ENCODE measurements at places on chromosomes 3 and 15.

DNA sequence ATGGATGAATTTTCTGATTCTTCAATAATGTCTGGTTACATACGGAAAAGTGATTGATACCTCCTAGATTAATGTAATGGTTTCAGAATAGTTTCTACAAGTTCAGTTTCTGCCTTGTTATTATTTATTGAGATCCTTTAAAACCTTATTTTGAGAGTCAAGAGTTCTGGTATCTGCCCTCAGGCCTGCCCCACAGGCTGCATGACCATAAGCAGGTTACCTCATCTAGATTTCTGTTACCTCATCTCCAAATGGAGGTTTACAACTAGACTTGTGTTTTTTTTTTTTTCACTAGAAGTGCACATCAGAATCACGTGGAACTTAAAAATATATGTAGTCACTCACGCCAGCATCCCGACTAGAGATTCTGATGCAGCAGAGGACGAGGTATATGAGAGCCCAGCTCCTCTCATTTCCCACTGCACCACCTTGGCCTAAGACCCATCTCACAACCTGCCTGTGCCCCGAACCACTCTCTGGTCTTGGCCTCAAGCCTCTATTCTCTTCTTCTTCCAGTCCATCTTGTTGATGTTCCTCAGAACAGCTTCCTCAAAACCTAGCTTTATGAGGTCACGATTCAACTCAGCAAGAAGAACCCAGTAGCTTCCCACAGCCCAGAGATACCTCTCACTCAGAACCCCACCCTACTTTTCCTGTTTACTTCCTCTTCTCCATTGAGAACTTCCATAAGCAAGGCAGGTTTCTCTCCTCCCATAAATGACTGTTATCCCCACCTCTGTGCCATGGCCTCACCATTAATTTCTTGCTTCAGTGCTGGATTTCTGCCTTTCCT lies 353.4 kb downstream of the CHST2 start:
- DNase-seq: no peak
- H3K4me3 ChIP-seq: no peak overlapping the region
- no peak overlapping the region for H3K27ac ChIP-seq

DNA sequence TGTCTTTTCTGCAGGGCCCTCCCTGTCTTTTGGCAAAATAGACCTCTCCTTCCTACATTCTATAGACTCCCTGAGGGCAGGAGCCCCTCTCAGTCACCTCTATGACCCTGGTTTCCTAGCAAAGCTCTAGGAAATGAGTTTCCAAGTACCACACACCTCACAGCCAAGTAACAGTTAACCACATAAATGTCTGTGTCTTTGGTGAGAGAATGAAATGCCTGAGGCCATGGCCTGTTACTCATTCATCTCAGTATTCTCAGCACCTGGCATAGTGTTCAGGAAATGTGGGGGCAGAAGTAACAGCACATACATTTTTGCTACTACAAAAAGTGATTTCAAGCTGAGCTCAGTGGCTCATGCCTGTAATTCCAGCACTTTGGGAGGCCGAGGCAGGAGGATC lies 21.0 kb downstream of the RFT1 start:
- DNase-seq: peak; percentile 66
- peaks cover 36% of the 10 kb centered on the region for H3K4me1 ChIP-seq
- peak overlapping the region; percentile 85 for H3K27ac ChIP-seq
- H3K36me3 ChIP-seq: peaks cover 34% of the 10 kb centered on the region
- H3K4me3 ChIP-seq: no peak overlapping the region

GRCh38 chr3:127121885-127122284 lies 71.0 kb upstream of the PRR23E start:
- H3K36me3 ChIP-seq: no peaks in the 10 kb centered on the region
- no peaks in the 10 kb centered on the region for H3K4me1 ChIP-seq
- no peak overlapping the region for H3K4me3 ChIP-seq

DNA sequence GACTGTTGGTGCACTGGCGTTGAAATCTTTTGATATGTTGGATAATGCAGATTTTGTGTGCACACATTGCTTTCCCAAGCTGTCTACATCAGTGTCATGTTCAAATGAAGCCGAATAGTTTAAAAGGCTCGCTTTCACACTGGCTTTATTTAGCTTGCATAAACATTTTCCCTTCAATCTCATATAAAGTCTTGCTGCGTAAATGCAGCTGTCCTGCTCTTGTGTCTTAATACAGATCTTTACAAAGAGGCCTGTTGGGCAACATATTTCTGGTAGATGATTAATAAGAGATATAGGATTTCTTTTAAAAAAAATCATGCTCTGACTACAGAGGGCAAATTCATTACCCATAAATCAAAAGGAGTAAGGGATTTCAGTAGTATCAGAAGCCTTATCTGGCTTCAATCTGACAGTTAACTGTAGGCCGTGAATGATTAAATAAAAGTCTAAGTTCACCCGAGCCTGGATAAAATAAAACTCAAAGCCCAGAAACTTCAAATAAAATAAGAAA lies 937.2 kb downstream of the FHIT start:
- no peaks in the 10 kb centered on the region for H3K27me3 ChIP-seq
- H3K4me3 ChIP-seq: no peak overlapping the region
- H3K27ac ChIP-seq: no peak overlapping the region
- H3K36me3 ChIP-seq: no peaks in the 10 kb centered on the region

GRCh38 chr3:193594946-193595689 lies 2.1 kb downstream of the OPA1 start:
- H3K4me1 ChIP-seq: peaks cover 57% of the 10 kb centered on the region
- DNase-seq: no peak
- H3K27ac ChIP-seq: no peak overlapping the region
- H3K4me3 ChIP-seq: peak overlapping the region; percentile 93
- peaks cover 14% of the 10 kb centered on the region for H3K36me3 ChIP-seq
- H3K27me3 ChIP-seq: no peaks in the 10 kb centered on the region

GRCh38 chr3:61803983-61804382 lies 242.6 kb downstream of the PTPRG start:
- H3K4me3 ChIP-seq: no peak overlapping the region
- H3K27ac ChIP-seq: no peak overlapping the region
- H3K36me3 ChIP-seq: no peaks in the 10 kb centered on the region
- no peaks in the 10 kb centered on the region for H3K4me1 ChIP-seq
- no peaks in the 10 kb centered on the region for H3K27me3 ChIP-seq

DNA sequence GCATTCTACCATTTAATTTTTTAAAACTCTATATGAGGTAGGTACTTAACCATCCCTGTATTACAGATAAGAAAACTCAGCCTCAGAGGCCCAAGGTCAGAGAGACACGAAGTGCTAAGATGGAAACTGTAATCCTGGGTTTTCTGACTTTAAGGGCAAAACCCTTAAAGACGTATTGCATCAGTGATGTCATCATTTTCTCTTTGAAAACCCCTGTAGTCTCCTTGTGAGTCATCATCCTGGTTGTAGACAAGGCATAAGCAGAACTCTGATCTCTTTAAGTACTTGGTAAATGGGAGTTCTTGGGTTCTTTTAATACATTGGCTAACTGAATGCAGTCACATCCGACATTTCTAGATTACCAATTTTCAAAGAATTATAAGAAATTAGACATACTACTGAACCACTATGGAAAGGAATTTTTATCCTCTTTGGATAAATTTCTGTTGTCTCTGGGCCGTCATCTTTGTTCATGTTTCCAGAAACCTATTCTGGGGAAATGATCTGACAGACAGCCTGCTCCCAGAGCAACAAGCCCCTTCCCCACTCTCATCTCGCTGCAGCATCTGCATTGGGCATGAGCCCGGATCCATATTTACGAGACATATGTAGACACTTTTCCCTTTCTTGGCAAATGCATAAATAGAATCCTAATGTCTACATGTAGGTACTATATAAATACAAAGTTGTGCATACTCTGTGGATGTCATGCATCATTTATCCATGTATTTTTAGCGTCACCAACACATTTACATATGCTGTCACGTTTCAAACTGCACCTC lies 48.7 kb upstream of the MDFIC2 start:
- no peak overlapping the region for H3K27ac ChIP-seq
- no peak for DNase-seq
- no peaks in the 10 kb centered on the region for H3K4me1 ChIP-seq
- H3K4me3 ChIP-seq: no peak overlapping the region
- no peaks in the 10 kb centered on the region for H3K36me3 ChIP-seq
- no peaks in the 10 kb centered on the region for H3K27me3 ChIP-seq
